Spleen (tissue), 13 donors: ENCODE measurements at places on chromosomes 12 and 14. TPM values are rescaled to one million over a fixed set of nuclear protein-coding genes. Genes with fewer than 3 reads are reported as not detected.

The ESRRB gene
- total RNA-seq: 0.40 TPM

The MFAP5 gene
- total RNA-seq: 4.2 TPM

The TAS2R42 gene
- not detected for total RNA-seq

DNA sequence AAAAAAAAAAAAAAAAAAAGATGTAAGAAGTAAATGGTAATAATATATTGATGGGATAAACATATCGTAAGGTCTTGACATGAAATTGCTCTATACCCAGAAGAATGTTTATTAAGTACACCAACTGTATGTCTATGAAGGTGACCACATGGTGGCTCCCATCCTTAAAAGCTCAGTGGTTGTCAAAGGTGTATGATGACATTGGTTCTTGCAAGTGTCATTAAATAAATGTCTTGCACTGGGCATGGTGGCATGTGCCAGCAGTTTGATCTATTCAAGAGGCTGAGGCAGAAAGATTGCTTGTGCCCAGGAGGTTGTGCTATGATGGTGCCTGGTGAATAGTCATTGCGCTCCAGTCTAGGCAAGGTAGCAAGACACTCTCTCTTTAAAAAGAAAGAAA lies 10.4 kb downstream of the CCT2 start:
- H3K27ac ChIP-seq: no peak overlapping the region
- no peaks in the 10 kb centered on the region for H3K4me1 ChIP-seq
- H3K36me3 ChIP-seq: peaks cover 100% of the 10 kb centered on the region
- no peak overlapping the region for H3K4me3 ChIP-seq
- no peaks in the 10 kb centered on the region for H3K27me3 ChIP-seq

- H3K27me3 ChIP-seq: no peaks in the 10 kb centered on the region
- no peak overlapping the region for H3K4me3 ChIP-seq
- H3K36me3 ChIP-seq: no peaks in the 10 kb centered on the region
- H3K4me1 ChIP-seq: no peaks in the 10 kb centered on the region
- DNase-seq: no peak
Measured at GRCh38 chr14:81767266-81767995, 233.8 kb upstream of the SEL1L start.

The RNU4-1 gene
- under 0.01 TPM for total RNA-seq

The SLCO1B3 gene
- not detected for total RNA-seq

- H3K27me3 ChIP-seq: no peaks in the 10 kb centered on the region
- no peaks in the 10 kb centered on the region for H3K36me3 ChIP-seq
- H3K4me1 ChIP-seq: no peaks in the 10 kb centered on the region
- H3K4me3 ChIP-seq: no peak overlapping the region
- no peak for DNase-seq
Measured at GRCh38 chr12:49305762-49306510, 11.0 kb downstream of the PRPH start.

- no peak overlapping the region for H3K4me3 ChIP-seq
- H3K36me3 ChIP-seq: no peaks in the 10 kb centered on the region
- no peak overlapping the region for H3K27ac ChIP-seq
- DNase-seq: no peak
- no peaks in the 10 kb centered on the region for H3K4me1 ChIP-seq
Measured at GRCh38 chr12:131618303-131618658, 92.6 kb upstream of the SFSWAP start.

DNA sequence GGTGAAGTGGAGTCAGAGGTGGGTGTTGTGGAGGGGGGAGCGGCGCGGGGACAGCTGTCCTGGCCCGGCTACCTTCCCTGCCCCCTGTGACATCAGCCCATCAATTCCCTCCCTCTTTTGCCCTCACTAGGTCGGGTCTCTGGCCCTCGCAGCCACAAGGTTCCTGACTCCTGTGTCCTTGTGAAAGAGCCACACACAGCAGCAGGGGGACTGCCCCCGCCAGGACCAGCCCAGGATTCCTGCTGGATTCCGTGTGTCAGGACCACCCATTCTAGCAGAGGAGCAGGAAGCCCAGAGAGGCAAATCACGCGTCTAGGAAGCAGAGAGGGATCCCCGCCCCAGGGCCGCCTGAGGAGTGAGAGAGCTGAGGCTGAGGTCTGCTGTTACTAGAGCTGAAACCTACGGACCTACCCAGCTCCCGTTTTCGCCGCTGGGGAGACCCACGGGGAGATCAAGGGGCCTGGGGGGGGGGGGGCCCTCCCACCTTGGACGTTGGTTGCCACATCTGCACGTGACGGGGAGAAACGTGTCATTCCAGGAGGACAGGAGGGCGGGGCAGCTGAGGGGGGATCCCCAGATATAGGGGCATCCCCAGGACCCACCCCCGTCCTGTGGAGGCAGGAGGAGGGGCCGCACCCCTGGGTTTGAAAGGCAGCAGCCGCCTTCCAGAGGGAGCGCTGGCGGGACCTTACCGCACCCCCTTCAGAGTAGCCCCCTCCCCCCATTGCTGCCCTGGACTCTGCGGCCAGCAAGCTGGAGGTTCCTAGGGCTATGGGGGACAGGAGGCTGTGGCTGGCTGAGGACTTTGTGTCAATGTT lies 12.5 kb upstream of the INF2 start:
- H3K27ac ChIP-seq: peak overlapping the region; percentile 84
- peak; percentile 82 for DNase-seq
- H3K4me1 ChIP-seq: peaks cover 54% of the 10 kb centered on the region
- no peaks in the 10 kb centered on the region for H3K36me3 ChIP-seq

The ACRBP gene
- 13.6 TPM for total RNA-seq

- no peak overlapping the region for H3K4me3 ChIP-seq
- peaks cover 5% of the 10 kb centered on the region for H3K4me1 ChIP-seq
- no peak for DNase-seq
- no peak overlapping the region for H3K27ac ChIP-seq
- no peaks in the 10 kb centered on the region for H3K27me3 ChIP-seq
Measured at GRCh38 chr14:93980456-93981201, 4.3 kb upstream of the ASB2 start.

- DNase-seq: no peak
- H3K27me3 ChIP-seq: no peaks in the 10 kb centered on the region
- no peak overlapping the region for H3K27ac ChIP-seq
Measured at GRCh38 chr14:104778694-104779331, 16.7 kb downstream of the AKT1 start.

GRCh38 chr12:120457133-120457532 lies 10.9 kb downstream of the GATC start:
- H3K27ac ChIP-seq: no peak overlapping the region
- no peaks in the 10 kb centered on the region for H3K4me1 ChIP-seq
- no peaks in the 10 kb centered on the region for H3K27me3 ChIP-seq
- no peak for DNase-seq
- H3K36me3 ChIP-seq: peaks cover 93% of the 10 kb centered on the region

DNA sequence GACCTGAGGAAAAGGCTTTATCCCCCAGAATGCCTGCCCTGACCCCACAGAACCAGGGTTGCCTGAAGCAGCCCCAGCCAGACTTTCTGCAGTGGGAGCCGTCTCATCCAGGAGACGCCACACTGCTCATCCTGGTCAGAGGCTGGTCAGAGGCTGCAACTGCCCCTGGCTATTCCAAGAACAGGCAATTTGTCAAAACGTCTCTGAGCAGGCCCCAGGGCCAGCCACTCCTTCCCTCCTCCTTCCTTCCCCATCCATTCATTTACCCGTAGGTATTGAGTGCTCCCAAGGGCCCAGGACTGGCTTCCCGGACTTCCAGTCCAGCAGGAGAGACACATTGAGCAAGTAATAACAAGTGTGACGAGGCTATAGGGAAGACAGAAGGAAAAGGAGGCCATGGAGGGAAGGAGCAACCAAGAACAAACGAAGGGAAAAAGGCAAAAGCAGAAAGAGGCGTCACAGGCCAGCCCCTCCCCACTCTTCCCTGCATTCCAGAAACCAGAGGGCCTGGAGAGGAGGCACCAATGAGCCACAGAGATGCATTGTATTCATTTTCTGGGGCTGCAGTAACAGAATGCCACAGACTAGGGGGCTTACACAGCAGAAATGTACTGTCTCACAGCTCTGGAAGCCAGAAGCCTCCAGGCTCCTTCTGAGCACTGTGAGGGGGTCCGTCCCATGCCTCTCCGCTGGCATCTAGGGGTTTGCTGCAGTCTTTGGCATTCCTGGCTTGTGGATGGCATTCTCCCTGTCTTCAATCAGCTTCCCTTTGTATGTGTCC lies 21.0 kb upstream of the CD9 start:
- peak; percentile 47 for DNase-seq
- no peak overlapping the region for H3K4me3 ChIP-seq
- peaks cover 10% of the 10 kb centered on the region for H3K27me3 ChIP-seq
- no peaks in the 10 kb centered on the region for H3K36me3 ChIP-seq
